Keratinocyte (primary cell): ENCODE measurements at places on chromosomes 5 and 9.

DNA sequence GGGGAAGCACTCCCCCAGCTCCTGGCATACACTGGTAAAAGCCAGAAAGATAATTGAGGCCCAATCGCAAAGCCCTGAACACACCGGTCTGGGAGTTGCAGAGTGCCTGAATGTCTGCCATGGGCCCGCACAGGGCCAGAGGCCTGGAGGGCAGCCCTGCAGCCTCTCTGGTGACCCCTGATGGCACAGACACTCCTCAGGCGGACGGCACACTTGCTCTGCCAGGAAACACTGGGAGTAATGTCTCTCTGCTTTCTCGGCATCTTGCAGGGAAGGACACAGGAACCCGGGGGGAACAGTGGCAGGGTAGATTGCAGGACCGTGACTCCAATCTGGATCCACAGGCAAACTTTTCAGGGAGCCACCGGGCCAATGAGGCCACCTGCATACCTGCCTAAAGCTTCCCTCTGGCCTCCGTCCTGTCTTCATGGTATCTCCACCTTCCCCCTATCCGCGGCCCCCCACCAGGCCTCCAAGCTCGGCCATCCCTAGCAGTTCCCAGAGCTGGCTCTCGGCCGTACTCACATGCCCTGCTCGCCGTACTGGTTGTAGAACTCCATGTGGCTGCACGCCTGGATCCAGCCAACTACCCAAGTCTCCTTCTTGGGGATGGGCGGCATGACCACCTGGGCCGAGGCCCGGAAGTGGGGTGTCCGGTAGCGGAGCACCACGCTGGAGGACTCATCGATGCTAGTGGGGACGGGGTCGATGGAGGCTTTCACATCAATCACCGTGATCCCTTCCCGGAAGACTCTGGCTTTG, 797 bp downstream of the FAM78A start:
- DNase-seq: no peak

DNA sequence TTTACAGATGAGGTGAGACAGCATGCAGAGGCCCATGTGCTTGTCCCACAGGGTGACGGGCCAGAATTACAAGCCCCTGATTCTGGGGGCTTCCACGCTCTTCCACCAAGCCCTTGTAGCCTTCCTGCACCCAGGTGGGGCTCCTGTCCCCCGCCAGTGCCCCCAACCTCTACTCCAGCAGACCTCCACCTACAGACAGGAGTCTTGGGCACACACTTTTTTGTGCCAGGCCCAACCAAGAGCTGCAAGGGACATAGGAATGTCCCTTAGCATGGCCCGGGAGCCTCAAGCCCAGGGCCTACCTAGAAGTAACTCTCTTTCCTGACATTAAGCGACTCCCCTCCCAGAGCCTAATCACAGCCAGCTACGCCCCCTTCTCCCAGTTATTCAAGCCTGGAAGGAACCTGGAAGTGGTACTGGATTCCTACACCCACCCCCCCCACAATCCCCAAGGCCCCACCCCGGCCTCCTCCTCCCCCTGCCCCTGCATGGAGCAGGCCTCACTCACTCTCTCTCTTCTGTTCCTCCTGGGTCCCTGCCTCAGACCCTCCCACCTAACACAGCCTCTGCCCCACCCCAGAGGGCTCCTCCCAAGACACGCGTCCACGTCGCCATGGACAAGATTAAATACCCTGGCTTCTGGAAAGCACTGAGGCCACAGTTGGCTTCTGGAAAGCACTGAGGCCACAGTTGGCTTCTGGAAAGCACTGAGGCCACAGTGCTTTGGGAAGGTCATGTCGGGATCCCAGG, 30.5 kb downstream of the ADAMTS2 start:
- no peak for DNase-seq

- DNase-seq: no peak
These were observed 51.4 kb upstream of the DAB2IP start for GRCh38 chr9:121599872-121600585.

- DNase-seq: no peak
These were observed 570.6 kb upstream of the KLF4 start for GRCh38 chr9:108060175-108060574.

DNA sequence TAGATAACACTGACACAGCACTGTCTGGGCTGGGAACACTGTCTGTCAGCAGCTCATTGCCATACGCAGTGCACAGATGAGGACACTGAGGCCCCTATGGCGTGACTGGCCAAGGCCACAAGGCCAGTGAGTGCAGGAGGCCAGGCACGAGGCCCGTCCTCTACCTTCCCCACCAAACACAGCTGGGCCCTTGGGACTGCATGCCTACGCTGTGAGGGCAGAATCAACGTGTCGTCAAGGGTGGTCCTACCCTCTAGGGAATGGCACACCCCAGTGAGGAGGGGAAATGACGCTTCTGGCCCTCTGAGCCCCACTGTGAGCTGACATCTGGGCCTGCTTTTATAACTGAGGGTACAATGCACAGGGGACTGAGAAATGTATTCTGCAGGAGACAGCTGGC, 42.1 kb upstream of the SLC25A51 start:
- DNase-seq: no peak

GRCh38 chr5:178793151-178793550, 62.7 kb upstream of the ZNF354A start:
- no peak for DNase-seq

- no peak for DNase-seq
These were observed 333.7 kb downstream of the ELAVL2 start for GRCh38 chr9:23492126-23493002.

- no peak for DNase-seq
These were observed 26.1 kb upstream of the GLIPR2 start for GRCh38 chr9:36110434-36110833.

DNA sequence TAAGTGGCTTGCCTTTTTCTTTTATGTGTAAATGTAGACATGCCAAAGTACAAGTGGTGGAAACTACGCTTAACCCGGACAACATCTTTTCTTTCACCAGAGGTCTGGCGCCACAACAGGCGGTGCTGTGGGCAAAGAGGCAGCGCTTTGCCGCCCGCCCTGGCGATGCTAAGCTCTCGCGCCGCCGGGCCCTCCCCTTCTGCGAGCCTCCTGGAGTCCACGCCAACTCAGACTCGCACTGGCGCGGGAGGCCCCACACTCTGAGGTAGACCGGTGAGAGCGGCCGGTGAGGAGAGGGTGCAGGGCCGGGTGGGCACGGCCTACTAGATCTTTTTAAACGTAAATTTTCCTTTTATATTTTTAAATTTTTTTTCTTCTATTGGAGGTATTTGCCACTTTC, 2253.1 kb upstream of the C9orf72 start:
- DNase-seq: no peak

DNA sequence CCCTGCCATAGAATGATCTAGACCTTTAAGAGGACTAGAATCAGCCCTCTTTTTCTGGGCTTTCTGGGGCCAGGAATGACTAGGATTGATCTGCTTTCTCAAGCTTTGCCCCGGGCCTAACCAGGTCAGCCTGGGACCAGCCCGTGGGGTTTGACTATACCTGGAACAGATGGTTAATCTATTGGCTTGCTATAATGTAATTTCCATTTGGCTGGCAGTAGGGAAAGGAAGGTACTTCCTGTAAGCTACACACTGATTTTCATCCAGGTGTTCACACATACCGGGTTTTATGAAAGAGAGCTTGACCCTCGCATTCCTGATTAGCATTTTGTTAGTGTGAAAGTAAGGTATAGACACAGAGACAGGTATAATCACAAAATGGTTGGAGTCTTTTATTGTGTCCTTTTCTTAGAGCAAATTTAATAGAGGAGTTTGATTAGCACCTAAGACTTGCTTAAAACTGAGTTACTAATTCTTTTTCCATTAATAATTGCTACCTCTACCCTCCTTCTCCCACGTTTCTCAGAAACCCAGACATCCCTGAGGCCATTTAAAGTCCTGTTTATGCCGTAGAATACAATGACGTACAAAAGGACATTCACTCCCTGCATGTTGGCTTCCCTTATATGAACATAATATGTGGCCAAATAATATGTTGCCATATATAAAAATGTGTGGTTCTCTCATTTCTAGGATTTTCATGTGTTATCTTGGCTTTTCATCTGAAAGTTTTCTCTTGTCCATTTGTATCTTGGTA, 17.3 kb downstream of the LNPEP start:
- DNase-seq: no peak
